GM10248 (cell line): ENCODE measurements at places on chromosomes 16 and 17.

DNA sequence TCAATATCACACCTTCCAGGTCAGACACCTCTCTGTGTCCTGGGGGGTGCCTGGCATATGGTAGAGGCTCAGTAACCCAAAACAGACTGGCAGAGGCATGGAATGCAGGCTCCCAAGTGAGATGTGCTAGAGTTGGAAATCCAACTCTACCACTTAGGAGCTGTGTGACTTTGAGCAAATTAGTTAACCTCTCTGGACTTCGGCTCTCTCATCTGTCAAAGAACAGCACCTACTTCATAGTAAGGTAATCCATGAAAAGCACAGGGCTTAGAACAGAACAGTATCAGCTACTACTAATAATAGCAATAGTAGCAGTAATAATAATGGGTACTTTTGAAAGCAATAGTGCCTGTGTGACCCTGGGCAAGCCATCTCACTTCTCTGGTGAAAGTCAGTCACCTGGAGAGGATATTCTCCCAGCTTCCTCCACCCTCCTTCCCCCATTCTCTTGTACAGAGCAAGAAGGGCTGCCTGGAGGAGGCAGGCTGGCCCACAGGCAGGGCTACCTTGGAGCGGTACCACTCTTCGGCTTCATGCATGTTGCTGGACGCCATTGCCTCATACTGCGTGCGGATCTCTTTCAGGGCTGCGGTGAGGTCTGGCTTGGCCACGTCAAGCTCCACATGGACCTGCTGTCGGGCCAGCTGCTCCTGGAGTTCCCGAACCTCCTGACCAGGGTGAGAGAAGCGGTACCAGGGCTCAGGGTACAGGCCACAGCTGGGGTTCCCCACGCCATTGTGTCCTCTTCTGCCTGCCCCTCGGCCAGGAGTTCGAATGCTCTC, 2.3 kb downstream of the GFAP start:
- DNase-seq = peak; percentile 17

- no peak for DNase-seq
These were observed 15.2 kb upstream of the METRNL start for GRCh38 chr17:83064021-83064731.

DNA sequence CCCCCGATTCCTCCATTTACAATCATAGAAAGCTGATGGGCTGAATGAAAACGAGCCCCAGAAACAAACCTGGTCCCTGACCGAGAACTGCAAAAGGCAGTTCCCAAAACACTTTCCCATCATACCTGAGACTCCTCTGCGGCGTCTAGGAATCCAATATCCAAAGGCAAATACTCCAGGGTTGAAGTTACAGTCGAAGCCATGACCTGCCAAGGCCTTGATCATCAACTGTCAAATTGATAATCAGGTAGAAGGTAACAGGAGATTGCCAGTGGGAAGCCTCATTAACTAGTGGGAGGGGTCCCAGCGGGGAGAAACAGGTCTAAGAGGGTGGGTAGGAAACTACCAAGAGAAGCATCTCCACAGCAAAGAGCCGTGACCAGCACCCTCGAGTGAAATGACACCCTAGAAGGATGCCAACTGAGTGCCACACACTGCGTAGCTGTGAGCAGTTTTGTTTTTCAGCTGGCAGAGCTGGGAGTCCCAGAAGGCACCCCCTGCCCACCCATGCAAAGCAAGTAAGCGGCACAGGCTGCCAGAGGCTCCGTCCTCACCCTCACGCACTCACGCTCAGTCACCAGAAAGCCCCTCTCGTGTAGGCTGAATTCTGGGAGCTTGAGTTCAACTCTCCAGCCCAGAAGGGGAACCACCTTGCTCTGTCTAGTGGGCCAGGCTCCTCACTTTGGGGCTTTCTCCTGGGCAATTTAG, 146.1 kb downstream of the GAS7 start:
- DNase-seq = no peak

- DNase-seq = no peak
These were observed 76.9 kb upstream of the ZFHX3 start for GRCh38 chr16:73124665-73125375.

DNA sequence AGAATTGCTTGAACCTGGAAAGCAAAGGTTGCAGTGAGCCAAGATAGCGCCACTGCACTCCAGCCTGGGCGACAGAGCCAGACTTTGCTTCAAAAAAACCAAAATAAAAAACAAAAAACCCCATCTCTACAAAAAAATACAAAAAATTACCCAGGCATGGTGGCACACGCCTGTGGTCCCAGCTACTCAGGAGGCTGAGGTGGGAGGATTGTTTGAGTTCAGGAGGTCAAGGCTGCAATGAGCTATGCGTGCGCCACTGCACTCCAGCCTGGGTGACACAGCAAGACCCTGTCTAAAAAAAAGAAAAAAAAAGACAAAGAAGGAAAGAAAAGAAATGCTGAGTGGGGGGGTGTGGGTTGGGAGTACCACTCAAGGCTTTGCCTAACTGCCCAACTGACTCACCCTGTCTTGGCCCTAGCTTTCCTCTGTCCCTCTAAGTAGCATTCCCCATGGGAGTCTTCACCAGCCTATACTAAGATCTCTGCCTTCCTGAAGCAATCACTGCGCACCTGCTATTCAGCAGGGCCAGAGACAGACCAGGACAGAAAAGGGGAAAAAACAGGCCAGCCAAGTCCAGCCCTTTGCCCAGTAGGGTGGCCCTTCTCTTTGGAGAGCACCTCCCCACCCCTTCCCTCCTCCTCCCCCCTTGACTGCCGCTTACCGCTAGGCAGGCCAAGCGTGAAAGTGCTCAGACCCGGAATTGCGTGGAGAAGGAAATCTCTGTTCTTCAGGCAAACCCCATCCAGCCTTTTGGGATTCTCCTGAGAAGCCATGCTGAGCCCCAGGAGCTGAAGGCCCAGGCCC, 45.8 kb downstream of the RTN4RL1 start:
- no peak for DNase-seq
